ENCODE measurements at places on chromosomes 3 and 15.

- DNase-seq = no peak
Measured at GRCh38 chr15:41659190-41659589, 1.0 kb upstream of the MGA start.

DNA sequence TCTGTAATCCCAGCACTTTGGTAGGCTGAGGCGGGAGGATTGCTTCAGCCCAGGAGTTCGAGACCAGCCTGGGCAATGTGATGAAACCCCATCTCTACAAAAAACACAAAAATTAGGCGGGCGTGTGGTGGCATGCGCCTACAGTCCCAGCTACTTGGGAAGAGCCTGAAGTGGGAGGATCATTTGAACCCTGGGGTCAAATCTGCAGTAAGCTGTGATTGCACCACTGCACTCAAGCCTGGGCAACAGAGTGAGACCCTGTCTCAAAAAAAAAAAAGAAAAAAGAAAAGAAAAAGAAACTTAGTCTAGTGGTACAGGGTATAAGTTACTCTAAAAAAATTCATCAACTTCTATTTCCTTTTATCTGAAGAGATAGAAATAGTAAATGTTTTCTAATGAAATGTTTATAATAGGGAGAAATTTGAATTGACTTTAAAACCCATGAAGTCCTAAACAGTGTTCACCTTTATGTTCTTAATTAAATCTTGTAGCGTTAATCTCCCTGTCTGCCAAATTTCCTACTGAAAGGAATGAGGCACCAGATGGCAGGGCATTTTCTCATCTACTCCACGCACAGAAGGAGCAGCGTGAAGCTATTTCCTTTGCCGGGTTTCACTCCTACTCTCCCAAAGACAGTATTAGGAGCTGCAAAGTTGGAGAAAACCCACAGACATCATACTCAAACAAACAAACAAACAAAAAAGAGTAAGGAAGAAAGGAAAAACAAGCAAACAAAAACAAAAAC is 1.9 kb downstream of the PCLAF start:
- DNase-seq = no peak

- DNase-seq = no peak
Measured at GRCh38 chr3:103991461-103992115, 1375.1 kb upstream of the ALCAM start.

DNA sequence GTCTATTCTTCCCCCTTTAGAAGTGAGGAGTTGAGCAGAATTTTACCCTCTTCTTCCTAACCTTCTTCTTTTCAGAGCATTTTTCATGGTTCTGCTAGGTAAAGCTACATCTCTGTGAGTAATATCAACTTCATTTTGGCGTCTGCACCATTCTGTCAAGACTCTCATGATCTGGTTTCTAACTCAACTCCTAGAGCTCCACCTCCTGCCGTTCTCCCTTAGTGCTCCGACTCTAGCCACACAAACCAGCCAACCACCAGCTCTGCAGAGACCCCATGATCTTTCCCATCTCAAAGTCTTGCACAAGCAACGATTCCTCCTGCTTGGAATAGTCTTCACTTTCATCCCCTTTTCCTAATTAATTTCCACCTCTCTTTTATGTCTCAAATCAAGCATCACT is 193.9 kb upstream of the TMC3 start:
- no peak for DNase-seq

DNA sequence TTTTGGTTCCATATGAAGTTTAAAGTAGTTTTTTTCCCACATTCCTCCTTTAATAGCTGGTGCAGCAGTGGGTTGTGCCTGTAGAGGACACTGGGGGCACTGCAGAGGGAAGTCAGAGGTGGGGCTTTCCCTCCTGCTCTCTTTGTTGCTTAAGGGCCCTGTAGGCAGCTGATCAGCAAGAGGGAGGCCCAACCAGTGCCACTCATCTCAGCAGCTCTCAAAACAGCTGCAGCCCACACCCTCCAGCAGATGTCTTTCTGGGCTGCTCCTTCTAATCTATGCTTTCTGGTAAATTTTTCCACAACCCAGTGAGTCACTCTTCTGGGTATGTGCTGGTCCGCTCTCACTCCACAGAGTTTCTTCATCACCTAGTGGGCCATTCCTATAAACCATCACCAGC is 263.8 kb downstream of the FEZF2 start:
- no peak for DNase-seq

GRCh38 chr3:50170689-50171088 is 15.6 kb downstream of the SEMA3F start:
- no peak for DNase-seq

- DNase-seq = no peak
Measured at GRCh38 chr15:79170256-79170664, 79.7 kb upstream of the RASGRF1 start.

- no peak for DNase-seq
Measured at GRCh38 chr3:30583973-30584372, 22.4 kb upstream of the TGFBR2 start.

- DNase-seq = no peak
Measured at GRCh38 chr3:55489798-55490132, 2.7 kb upstream of the WNT5A start.

DNA sequence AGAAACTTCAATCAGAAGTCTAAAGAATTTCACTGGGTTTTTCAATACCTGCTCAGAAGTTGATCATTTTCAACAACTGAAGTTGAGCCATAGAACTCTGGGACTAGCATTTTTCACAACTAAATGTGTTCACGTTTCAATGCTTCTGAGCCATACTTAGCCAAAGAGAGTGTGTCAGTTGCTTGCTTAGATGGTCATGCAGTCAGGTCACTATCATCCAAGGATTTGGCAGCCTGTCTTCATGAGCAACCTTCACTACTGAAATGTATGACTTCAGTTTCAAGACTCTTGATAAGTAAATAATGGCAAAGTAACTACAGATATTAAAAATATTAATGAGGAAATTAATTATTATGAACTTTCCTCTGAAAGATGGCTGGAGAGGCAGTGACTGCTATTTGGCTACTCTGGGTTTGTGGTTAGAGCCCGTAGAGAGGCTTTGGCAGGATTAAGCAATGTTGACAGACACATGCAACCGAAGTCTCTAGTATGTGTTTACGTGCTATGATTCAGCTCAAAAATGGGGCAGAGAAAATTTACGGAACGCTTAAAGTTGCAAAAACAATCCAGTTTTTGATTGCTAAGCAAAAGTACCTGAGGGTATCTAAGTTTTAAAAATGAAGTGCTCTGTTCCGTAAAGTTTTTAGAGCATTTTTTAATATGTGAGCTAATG is 133.8 kb downstream of the GMNC start:
- DNase-seq = no peak

DNA sequence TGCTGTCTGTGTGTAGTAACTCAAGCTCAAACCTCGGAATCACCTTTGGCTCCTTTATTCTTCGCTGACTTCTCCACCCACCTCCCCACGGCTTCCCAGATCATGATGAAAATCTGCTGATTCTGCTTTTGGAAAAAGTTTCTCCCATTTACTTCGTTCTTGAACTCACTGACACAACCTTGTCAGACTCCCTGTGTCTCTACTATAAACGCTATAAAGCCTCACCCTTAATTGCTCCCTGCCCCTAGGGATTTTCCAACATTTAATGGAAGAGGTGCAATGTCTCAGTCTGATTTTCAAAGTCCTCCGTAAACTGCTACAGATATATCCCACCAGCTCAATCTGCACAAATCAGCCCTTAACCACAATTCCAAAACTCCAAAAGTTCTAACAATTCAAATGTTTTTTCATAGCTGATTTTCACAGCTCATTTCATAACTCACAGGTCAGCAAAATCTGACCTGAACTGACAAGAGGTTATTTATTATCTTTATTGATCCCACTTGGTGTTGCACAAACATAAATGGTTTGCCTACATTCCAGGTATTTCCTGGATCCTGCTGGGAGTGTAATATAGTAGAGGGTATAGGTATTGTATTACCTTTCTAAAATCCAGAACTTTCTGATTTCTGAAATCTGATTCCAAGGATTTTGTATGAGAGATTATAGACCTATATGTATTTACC is 129.4 kb downstream of the PLD1 start:
- no peak for DNase-seq

DNA sequence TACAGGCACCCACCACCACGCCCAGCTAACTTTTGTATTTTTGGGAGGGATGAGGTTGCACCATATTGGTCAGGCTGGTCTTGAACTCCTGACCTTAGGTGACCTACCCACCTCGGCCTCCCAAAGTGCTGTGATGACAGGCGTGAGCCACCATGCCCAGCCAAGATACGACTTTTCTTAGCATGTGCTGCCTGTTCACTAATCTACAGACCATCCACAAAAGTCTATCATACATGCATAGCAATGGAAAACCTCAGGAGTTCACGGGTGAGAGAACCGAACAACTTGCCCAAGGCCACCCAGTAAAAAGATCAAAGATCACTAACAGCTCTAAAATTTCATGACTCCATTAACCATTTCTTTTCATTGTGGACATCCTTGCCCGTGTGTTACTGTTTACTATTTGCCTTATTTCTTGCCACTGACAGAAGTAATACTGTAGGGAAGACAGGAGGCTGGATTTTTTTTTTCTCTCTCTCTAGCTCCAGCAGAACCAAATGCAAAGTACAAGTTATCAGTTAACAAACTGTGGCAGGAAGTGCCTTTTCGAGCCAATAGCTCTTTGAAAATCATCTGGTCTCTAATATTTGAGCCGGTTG is 92.3 kb downstream of the FOXP1 start:
- no peak for DNase-seq

- no peak for DNase-seq
Measured at GRCh38 chr15:78127882-78128281, 3.4 kb downstream of the CIB2 start.

GRCh38 chr3:174340624-174341587 is 518.2 kb upstream of the NAALADL2 start:
- no peak for DNase-seq

All from immature natural killer cell (primary cell).